ENCODE measurements at places on chromosomes 2 and 18. TPM values are rescaled to one million over a fixed set of nuclear protein-coding genes. Genes with fewer than 3 reads are reported as not detected.

DNA sequence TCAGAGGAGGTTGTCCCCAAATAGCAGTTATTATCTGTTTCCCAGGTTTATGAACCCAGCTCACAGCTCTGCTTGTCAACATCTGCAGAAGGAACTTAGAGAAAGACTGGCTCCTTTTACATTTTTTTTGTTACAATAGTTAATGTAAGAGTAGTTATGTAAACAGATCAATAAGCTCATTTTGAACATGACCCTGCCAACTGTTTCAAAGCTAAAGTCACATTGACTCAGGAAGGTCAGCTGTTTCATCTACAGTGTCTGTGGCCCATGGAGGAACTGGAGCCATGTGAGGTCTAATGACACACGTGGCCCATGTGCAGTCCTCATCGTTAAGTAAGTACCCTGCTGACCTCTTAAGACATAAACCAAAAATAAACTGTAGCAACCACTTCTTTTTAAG is 97.1 kb downstream of the SH3RF3 start:
- peaks cover 10% of the 10 kb centered on the region for H3K27me3 ChIP-seq
- H3K4me3 ChIP-seq = no peak overlapping the region
- peaks cover 6% of the 10 kb centered on the region for H3K4me1 ChIP-seq

DNA sequence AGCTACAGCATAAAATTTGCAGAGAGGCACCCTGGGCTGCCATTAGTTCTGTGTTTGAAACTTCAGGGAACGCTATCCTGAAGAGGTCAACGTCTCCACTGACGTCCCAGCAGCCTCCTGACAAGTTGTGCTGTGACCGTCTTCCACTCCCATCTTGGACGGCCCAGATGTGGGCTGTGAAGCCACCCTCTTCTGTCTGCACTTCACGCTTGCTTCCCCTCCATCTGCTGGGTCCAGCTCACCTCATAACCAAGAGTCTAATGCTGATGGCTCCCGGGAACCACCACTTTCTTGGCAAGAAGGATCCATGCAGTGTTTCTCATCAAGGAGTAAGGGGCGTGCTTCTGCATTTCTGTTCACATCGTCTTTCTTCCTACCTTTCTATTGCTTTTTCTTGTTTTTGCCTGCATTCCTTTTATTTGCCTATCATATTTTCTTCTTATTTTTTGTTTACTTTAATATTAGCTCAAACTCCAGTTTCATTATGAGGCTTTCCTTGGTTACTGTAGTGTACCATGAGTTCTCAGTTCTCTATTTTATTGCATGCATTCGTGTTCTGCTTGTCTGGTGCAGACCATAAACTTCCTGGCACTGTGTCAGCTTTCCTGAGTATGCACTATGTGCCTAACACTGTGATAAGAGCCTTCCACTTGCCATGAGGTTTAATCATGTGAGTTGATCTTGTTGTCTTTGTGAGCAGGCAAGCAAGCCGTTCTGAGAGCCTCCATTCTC is 631.8 kb upstream of the RAB6C start:
- peaks cover 4% of the 10 kb centered on the region for H3K27me3 ChIP-seq
- no peak for DNase-seq
- H3K36me3 ChIP-seq = no peaks in the 10 kb centered on the region

DNA sequence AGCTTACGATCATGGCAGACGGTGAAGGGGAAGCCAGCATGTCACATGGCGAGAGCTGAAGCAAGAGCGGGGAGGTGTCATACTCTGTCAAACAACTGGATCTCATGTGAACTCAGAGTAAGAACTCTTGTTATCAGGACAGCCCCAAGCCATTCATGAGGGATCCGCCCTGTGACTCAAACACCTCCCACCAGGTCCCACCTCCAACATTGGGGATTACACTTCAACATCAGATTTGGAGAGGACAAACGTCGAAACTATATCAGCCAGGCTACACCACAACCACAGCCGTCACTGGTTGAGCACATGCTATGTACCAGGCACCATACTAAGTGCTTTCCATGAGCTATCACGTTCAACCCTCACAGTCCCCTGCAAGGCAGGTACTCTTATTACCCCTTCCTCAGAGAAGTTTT is 293.8 kb downstream of the PRKCE start:
- H3K27ac ChIP-seq = no peak overlapping the region
- no peaks in the 10 kb centered on the region for H3K36me3 ChIP-seq
- H3K4me1 ChIP-seq = peaks cover 22% of the 10 kb centered on the region
- no peak for DNase-seq

DNA sequence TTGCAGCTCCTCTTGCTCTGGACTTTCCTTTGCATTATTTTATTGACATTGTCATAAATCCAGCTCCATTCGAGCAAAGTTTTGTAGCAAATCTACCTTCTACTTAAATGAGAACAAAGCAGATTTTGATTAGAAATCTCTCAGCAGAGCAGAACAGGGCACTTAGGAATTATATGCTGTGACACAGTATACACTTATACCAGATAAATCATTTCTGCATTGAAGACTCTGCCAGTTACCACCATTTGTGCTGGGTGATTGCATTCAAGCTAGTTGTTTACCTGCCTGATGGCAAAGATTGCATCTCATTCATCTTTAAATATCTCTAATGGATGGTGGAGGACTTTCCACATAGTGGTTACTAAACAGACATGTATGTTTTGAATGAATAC is 441.7 kb upstream of the HNMT start:
- DNase-seq = no peak
- H3K27ac ChIP-seq = no peak overlapping the region
- H3K4me3 ChIP-seq = no peak overlapping the region

COLEC12 gene
- total RNA-seq = 2.0 TPM

DNA sequence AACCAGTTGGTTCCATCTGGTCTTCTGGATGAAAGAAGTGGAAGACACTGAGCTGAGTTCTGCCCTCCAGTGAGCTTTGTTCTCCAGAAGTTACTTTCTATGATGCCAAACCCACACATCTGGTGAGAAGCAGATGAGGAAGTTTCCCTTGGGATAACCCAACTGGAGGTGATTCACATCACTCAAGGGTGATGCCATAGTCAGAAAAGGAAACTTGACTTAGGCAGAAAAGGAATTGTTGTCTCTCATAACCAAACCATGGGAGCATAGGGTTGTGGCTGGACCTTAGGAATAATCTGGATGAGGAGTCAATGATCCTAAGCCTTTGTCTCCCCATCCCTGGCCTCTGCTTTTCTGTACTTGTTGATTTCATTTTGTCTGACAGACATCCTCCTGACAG is 43.7 kb downstream of the CDC42EP3 start:
- DNase-seq = no peak
- no peaks in the 10 kb centered on the region for H3K4me1 ChIP-seq
- H3K36me3 ChIP-seq = no peaks in the 10 kb centered on the region
- no peak overlapping the region for H3K27ac ChIP-seq
- H3K27me3 ChIP-seq = no peaks in the 10 kb centered on the region

TPO gene
- not detected for total RNA-seq

DNA sequence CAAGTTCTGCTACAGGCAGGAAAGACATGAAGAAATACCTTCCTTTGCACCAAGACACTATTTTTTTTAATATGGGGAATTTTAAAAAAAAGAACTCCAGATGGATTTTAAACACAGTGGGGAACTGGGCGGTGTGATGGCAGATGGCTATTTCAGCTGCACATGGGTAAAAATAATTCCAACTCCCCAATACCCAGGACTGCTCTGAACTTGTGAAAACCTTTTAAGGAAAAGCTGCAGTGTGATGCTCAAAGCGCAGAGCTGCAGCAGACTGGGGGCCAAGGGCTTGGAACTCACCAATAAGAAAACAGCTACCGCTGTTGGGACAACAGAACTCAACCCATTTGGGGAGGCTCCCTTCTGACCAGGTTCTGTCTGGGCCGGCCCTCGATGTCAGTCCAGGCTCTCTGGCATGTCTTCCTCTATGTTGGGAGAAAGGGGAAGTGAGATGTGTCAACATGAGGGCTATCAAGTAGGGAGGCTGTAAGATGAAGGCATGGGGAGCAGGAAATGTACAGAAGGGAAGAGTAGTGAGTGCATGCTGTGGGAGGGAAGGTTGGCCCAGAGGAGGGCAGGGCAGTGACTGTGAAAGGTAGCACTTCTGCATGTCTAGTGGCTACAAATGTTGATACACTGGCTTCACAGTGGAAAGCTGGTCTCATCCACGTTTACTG is 64.0 kb upstream of the SLC14A2 start:
- no peak overlapping the region for H3K4me3 ChIP-seq
- DNase-seq = no peak
- no peaks in the 10 kb centered on the region for H3K36me3 ChIP-seq

TRIM43 gene
- total RNA-seq = not detected

DNA sequence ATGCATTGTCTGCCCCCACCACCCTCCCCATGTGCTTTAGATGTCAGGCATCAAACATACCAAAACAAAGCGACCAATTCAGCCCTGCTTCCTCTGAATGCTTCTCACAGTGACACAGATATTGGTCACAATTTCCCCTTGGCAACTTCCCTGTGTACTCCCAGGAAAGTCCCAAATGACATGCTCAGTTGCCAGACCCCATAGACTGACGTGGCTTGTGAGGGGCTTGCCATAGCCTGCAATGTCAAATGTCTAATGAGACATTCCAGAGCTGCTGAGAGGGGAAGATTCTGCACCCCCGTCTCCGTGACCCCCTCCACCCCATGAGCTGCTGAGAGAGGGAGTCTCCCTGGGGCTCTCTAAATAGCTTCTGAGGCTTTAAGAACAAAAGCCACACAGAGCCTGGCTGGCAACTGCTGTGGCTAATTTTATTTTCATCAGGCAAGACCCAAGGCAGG is 47.3 kb downstream of the RFTN2 start:
- H3K4me3 ChIP-seq = peak overlapping the region; percentile 79
- peak; percentile 26 for DNase-seq
- H3K27ac ChIP-seq = peak overlapping the region; percentile 98
- H3K27me3 ChIP-seq = no peaks in the 10 kb centered on the region
- H3K4me1 ChIP-seq = peaks cover 24% of the 10 kb centered on the region
- H3K36me3 ChIP-seq = peaks cover 32% of the 10 kb centered on the region

CCDC74A gene
- 24.0 TPM for total RNA-seq

PCARE gene
- total RNA-seq = not detected

DNA sequence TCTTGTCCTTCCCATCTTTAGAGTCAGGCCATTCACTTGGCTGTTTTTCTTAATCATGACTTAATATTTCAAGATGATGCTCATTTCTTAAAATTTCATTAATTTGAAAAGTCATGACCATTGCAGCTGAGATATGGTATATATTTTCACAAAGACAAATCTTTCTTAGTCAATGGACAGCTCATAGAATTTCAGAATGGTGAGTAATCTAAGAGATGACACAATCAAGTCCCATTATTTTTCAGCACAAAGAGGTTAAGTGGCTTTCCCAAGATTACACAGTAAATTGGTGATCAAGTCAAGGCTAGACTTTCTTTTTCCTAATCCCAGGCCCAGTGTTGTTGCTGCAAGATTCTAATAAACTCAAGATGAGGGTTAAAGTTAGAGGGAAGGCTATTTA is 34.4 kb upstream of the NT5C1B start:
- peaks cover 3% of the 10 kb centered on the region for H3K27me3 ChIP-seq
- DNase-seq = no peak
- no peak overlapping the region for H3K27ac ChIP-seq
- no peak overlapping the region for H3K4me3 ChIP-seq

GRCh38 chr2:98539056-98539735 is 69.1 kb downstream of the COA5 start:
- H3K36me3 ChIP-seq = peaks cover 16% of the 10 kb centered on the region
- no peak for DNase-seq
- peaks cover 15% of the 10 kb centered on the region for H3K4me1 ChIP-seq
- no peak overlapping the region for H3K27ac ChIP-seq
- H3K27me3 ChIP-seq = no peaks in the 10 kb centered on the region

GRCh38 chr18:11497585-11497984 is 111.8 kb upstream of the SLC35G4 start:
- H3K27ac ChIP-seq = no peak overlapping the region
- no peaks in the 10 kb centered on the region for H3K27me3 ChIP-seq
- H3K4me3 ChIP-seq = no peak overlapping the region
- DNase-seq = no peak
- no peaks in the 10 kb centered on the region for H3K36me3 ChIP-seq

FNDC4 gene
- 14.2 TPM for total RNA-seq

VWA3B gene
- not detected for total RNA-seq

GRCh38 chr2:104410136-104410535 is 443.8 kb upstream of the POU3F3 start:
- peaks cover 25% of the 10 kb centered on the region for H3K4me1 ChIP-seq
- H3K27me3 ChIP-seq = no peaks in the 10 kb centered on the region
- no peaks in the 10 kb centered on the region for H3K36me3 ChIP-seq
- no peak for DNase-seq
- no peak overlapping the region for H3K4me3 ChIP-seq
- H3K27ac ChIP-seq = no peak overlapping the region

TRIB2 gene
- total RNA-seq = 73.6 TPM

DTNB gene
- total RNA-seq = 28.9 TPM

RNMT gene
- 35.8 TPM for total RNA-seq

DNA sequence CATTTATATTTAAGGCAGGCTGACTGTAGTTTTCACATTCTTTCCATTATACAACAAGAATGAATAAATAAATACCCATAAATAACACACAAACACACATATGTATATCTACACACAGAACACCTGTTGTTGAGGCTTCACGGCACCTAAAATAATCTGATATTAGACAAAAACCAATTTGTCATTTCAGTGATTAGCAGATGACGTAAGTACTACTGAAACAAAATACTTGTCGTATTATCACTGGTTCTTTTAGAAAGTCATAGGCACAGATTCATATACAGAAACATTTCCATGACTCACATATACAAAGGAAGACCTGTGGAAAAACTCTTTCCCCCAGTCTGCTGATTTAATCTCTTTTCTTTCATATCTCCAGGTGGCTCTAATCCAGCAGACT is 1113.4 kb upstream of the FANCL start:
- H3K4me3 ChIP-seq = no peak overlapping the region
- DNase-seq = no peak
- H3K4me1 ChIP-seq = no peaks in the 10 kb centered on the region
- no peak overlapping the region for H3K27ac ChIP-seq
- H3K36me3 ChIP-seq = no peaks in the 10 kb centered on the region

DNA sequence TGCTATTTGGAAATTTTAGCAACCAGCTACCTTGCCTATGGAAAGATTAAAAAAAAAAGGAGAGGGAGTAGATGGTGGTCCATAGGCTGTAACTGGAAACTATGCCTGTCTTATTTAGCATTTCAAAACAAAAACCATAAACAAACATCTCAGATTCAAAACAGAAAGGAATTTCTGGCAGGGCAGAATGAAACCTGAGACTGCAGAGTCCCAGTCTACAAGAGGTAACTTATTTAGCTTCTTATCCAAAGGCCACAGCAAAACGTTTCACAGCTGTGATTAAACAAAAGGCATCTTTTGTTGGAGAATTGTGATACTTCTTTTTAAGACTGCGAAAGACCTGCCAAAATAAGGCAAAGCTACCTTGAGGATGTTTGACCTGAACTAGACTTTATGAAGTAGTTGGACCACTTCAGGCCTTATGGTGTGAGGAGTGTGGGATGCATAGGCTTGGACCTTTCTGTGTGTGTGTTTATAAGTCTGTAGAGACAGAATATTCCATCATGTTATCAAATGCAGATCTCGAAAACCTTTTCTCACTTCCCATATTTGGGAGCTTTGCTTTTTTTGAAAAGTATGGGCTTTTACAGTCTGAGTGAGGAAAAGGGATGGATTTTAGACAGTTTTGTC is 11.0 kb downstream of the CRIM1 start:
- DNase-seq = no peak
- peaks cover 67% of the 10 kb centered on the region for H3K4me1 ChIP-seq
- H3K27ac ChIP-seq = no peak overlapping the region
- H3K36me3 ChIP-seq = peaks cover 3% of the 10 kb centered on the region
- no peak overlapping the region for H3K4me3 ChIP-seq

- DNase-seq = no peak
- no peak overlapping the region for H3K4me3 ChIP-seq
- peaks cover 9% of the 10 kb centered on the region for H3K36me3 ChIP-seq
- H3K27ac ChIP-seq = no peak overlapping the region
- H3K4me1 ChIP-seq = peaks cover 39% of the 10 kb centered on the region
These were observed 116.9 kb downstream of the C1D start for GRCh38 chr2:67945940-67946339.

Measured in neural crest cell (in vitro differentiated cells).